Daoy (cell line): ENCODE measurements at places on chromosomes 5 and 9. TPM values are rescaled to one million over a fixed set of nuclear protein-coding genes. Genes with fewer than 3 reads are reported as not detected.

Gene SLC34A3
- not detected in 2 replicates for total RNA-seq

Gene CDHR2
- 0.36 TPM in 1 of 2 replicates, not detected in the other for total RNA-seq

GRCh38 chr9:119963258-119963797 lies 594.1 kb upstream of the BRINP1 start:
- DNase-seq, result peak; percentile 64

Gene FBP2
- not detected in 2 replicates for total RNA-seq

Gene PCDHB10
- 0.40 and 0.71 TPM in 2 replicates for total RNA-seq

Gene NIPAL4
- total RNA-seq, result 0.51 and 1.5 TPM in 2 replicates
